GM23338 (cell line): ENCODE measurements at places on chromosomes 1 and 21. TPM values are rescaled to one million over a fixed set of nuclear protein-coding genes. Genes with fewer than 3 reads are reported as not detected.

CACNA1E gene
- polyA plus RNA-seq = 0.12 and 0.32 TPM in 2 replicates

DNA sequence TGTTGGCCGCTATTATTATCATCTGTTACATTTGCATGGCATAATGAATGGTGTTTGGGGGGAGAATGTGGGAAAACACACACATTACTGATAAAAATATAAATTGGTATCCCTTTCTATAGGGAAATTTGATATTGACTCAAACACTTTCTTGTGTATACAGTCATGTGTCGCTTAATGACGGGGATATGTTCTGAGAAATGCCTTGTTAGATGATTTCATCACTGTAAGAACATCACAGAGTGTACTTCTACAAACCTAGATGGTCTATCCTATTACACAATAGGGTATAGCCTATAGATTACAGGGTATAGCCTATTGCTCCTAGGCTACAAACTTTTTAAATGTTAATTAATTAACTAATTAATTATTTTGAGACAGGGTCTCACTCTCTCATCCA, 67.2 kb upstream of the B3GALNT2 start:
- DNase-seq = no peak

DNA sequence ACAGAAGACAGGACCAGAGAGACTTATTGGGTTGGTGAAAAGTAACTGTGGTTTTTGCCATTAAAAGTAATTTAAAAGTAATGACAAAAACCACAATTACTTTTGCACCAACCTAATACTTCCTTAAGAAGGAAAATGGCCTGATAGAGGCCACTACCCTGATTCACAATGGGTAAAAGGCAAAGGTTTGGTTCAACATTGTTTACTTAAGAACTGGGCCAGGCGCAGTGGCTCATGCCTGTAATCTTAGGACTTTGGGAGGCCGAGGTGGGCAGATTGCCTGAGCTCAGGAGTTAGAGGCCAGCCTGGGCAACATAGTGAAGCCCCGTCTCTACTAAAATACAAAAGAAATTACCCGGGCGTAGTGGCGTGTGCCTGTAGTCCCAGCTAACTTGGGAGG, 48.2 kb upstream of the RCOR3 start:
- DNase-seq = no peak

ATP1A4 gene
- polyA plus RNA-seq = 0.27 and 0.43 TPM in 2 replicates

DNA sequence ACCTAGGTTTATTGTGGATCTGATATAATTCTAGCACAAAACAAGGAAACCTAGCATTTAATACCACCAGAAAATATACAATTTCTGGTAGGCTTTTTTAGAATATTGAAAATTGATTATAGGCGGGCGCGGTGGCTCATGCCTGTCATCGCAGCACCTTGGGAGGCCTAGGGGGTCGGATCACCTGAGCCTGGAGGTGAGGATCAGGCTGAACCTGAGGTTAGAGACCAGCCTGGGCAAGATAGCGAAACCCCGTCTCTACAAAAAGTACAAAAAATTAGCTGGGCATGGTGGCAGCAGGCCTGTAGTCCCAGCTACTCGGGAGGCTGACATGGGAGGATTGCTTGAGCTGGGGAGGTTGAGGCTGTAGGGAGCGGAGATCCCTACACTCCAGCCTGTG, 948 bp upstream of the COP1 start:
- DNase-seq = peak; percentile 20
